ENCODE measurements at places on chromosomes 7 and 10.

- DNase-seq, result no peak
Observed at GRCh38 chr7:38846280-38846679, 62.7 kb downstream of the VPS41 start.

DNA sequence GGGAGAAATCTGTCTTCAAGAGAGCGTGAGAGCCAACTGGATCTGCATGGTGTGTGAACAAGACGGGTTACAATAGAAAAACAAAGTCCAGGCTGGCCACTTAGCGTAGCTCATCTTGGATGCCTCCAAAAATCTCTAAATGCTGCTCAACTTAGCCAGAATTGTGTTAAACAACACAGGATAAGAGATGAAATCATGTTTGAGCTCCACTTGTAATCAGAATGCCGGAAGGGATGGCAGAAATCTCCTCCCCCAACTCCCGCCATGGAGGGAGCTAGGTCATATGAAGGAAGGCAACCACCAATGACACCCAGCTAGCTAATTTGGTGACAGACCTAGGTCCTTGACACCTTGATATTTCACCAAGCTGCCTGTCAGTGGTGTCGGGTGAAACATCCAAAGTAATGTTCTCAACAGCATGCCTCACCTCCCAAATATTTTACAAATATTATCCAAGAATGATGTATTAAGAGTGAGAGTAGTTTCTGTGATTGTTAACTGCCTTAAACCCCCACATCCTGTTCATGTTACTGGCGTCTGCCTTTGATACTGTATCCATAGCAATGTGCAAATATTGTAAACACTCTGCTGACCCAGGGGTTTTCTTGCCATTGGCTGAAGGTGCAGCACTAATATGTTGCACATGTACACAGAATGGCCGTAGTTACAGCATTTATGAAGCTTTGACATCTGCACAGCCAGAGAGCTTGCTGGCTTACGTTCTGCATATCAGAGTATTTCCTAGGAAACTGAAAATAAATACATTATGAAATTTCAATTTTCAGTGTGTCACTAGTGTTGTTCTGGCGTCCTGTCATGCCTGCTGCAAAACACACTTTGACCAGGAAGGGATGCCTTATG is 25.8 kb downstream of the TMEM254 start:
- DNase-seq, result no peak

DNA sequence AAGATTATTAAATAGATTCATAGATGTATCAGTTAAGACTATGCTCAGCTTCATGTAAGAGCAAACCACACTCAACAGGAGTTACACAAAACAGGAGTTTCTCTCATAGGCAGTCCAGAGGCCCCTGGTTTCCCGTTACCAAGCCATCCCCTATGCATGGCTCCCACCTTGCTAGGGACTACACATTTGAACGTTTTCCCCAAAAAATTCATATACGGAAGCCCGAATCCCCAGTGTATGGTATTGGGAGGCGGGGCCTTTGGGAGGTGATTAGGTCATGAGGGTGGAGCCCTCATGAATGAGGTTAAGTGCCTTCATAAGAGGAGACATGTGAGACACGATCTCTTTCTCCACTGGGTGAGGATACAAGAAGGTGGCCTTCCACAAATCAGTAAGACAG is 29.1 kb downstream of the RSU1 start:
- DNase-seq, result no peak

DNA sequence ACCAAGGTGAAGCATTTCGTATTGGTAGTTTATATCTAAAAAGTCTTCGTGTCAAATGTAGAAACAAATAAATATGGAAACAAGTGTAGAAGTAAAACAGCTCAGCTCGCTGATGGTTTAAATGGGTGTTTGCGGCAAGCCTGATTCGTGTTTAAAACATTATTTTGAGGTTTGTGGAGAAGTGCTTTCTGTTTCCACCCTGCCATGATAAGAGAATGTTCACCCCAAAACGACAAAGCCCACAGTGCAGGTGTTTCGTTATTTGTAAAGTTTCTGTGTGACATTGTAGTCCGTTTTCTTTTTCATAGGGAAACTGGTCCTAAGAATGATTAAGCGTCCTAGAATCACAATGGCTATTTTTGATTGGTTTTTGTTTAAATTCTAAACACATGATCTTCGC is 316.2 kb upstream of the SHH start:
- DNase-seq, result no peak
